ENCODE measurements at places on chromosomes 12 and 14.

DNA sequence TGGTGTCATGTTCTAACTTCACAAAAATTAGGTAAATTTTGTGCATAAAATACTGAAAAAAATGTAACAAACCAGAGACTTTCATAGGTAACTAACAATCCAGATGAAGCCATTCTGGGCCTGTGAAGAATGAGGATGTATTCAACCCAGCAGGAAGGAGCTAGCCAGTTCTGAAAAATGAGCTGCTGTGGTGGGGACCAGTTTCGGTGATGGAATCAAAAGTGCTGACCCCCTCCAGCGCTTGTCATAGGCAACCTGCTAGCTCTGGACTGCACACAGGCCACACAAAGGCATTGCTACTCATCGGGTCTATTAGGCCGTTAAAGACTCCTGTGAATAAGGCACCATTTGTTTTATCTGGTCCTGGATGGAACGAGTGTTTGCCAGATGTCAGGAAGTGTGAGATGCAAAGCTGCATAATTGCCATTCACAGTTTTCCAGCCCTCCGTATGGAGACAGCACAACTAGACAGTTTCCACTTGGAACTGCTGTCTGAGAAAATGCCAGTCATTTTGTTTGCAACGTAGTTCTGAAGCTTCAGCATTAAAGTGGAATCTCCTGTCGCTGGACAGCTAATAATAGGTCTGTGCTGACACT is 3.3 kb upstream of the RIMBP2 start:
- DNase-seq = no peak

DNA sequence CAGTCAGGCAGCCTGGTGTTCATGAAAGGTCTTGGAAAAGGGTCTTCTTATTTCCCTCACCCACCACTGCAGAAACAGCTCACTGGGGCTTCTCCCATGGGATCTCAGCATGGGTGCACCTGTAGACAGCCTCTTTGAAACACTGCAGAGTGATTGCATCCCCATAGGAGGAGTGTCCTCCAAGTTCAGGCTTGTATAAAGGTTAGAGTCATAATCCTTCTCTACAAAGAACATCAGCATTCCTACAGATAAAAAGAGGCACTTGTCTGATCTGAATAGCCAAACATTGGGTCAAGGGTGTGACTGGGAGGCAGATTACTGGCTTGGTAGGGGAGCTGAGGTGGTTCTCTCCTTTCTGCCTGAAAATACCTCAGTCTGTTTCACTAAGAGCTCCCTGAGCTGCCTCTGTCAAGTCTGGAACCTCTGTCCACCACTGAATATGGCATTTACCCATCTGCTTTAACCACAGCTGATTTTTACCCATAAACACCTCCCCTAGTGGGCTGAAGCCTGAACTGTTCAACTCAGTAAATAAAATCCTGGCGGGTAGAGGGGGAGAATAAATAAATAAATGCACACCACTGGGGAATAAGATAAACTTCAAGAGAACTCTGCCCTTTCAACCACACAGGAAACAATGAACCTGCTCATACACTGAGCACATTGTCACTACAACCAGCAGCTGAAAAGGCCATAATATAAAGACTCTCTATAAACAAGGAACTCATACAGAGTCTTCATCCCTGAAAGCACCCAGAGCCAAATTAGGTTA is 120.7 kb upstream of the SCAF11 start:
- DNase-seq = no peak

GRCh38 chr12:91785655-91786498 is 359.8 kb downstream of the BTG1 start:
- no peak for DNase-seq

GRCh38 chr14:103074729-103075367 is 9.2 kb upstream of the LBHD2 start:
- DNase-seq = peak; percentile 81

- no peak for DNase-seq
Observed at GRCh38 chr12:26068503-26068902, 56.3 kb downstream of the BHLHE41 start.

- peak; percentile 21 for DNase-seq
Observed at GRCh38 chr12:98893675-98894411, 248.8 kb downstream of the APAF1 start.

DNA sequence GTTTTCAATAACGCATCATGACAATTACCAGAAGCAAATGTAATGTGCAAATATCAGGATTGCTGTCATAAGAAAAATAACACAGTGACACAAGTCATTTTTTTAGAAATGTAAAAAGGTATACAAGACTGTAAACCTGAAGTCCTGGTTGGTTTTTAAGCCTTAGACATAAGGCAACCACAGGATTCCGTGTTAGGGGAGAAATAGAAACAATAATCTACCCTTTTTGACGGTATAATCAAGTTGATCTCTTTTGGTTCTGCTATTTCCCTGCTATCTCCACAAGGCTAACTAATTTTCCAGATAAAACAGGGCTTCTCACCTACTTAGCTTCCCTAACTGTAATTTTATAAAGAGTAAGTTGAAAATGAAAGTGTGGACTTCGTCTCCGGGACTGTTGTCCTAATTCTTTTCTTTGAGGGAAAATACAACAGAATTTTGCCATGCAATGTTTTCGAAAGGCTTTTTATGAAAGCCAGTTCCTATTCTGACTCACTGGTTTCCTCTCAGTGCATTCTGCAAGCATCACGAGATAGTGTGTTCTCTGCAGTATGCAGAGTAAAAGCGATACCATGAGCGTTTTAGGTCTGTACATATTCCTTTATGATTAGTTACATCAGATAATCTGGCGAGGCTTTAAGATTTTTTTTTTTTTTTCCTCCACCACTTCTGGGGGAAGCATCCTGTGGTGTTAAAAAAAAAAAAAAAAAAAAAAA is 10.6 kb downstream of the MYO1H start:
- no peak for DNase-seq

DNA sequence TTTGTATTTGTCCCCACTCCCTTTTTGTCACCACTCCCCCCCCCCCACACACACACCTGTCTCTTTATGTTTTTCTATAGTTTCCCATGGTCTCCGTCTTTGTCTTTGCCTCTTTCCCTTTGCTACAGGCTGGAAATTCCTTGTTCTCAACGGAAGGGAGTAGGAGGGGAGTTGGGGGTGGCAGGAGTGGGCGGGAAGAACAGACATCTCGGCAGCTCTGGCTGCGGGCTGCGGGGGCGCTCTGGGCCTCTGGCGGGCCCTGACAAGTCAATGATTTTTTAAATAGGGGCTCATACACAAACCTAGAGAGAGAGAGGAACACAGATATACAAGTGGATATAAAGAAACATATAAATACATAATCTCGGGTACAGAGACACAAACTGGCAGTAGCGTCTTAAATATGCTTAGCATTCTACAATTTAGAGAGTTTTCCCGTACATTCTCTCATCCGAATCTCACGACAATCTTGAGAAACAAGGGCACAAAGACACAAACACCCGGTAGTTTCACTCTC is 2.4 kb upstream of the NAB2 start:
- peak; percentile 97 for DNase-seq

GRCh38 chr14:65045006-65045405 is 57.3 kb downstream of the MAX start:
- no peak for DNase-seq

- DNase-seq = no peak
Observed at GRCh38 chr12:41950455-41950854, 194.2 kb downstream of the GXYLT1 start.

DNA sequence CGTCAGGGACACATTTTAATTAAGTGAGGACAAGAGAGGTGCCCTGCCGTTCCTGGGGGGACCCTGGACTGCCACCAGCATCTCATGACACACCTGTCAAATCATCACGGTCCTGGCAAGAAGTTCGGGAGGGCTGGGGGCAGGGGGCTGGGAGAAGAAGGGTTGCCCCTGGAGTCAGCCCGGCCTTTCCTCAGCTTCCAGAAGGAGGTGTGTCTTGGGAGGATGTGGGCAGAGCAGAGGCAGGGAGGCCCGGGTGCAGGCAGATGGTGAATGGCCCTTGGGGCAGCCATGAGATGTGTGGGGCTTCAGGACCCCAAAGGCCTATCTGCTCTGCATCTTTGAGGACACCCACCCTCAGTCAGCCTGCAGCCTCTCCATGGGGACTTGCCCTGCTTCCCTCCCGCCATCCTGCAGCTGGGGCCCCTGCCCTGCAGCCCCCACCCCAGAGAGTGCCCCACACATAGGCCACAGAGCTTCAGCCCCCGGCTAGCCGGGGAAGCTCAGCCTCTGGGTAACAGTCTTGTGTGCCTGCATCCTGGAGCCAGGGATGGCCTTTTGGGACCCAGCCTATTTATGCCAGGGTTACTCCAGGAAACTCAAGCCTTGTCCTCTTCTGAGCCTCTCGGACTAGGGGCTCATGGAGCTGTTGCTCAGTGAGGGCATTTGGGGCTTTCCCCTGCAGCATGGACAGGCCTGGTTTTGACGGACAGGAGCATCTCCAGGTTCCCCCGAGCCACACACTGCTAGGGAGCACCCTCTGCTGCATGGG is 178.5 kb downstream of the KIF26A start:
- DNase-seq = no peak

- no peak for DNase-seq
Observed at GRCh38 chr12:23708185-23708837, 241.2 kb downstream of the SOX5 start.

GRCh38 chr12:570435-570920 is 92.8 kb downstream of the NINJ2 start:
- peak; percentile 66 for DNase-seq

GRCh38 chr14:20662968-20663732 is 21.2 kb upstream of the RNASE4 start:
- peak; percentile 79 for DNase-seq

DNA sequence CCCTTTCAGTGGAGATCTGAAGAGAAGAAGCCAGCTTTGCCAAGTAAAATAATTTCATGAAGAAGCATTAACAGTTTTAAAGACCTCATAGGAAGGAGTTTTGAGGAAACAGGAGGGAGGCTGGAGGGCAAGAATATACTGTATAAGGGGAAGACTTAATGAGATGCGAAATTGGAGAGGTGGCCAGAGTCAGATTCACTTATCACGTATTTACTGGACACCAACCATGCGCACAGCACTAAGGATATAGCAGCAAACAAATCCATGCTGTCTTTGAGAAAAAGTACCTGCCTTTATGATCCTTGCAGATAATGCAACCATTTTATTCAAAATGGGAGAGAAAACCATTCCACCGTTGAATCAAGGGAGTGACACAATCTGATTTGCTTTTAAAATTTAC is 100.3 kb downstream of the ERC1 start:
- DNase-seq = no peak

DNA sequence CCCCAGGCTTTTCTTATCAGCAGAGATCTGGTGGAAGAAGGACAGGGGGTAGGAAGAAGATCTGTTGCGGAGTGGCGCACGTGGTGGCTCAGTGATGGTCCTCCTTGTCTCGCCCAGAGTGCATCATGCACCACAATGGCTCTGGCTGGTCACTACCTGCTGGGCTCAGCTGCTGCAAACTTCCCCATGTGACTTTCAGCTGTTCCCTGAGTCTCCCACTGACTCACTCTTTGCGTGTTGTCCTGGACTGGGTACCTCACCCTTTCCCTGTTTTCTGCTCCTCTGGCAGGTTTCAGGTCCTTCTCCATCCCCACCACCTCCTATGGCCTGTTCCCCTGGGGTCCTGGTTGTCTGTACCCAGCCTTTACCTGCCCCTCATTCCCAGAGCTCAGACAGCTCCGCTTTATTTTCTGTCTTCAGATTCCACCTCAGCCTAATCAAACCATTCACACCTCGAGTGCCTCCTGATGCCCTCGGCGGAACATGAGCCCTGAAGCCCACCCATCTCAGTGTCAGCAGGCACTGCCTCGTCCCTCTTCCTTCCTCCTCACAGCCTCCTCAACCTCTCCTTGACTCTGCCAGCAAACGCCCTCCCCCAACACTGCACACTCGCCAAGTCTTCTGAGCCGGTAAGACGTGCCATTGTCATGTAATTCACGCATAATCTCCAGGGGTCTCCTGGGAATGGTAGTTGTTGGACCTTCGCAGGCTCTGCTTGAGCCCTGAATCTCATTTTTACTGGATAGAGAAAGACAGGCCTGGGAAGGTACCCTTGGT is 1.8 kb downstream of the C1R start:
- no peak for DNase-seq

DNA sequence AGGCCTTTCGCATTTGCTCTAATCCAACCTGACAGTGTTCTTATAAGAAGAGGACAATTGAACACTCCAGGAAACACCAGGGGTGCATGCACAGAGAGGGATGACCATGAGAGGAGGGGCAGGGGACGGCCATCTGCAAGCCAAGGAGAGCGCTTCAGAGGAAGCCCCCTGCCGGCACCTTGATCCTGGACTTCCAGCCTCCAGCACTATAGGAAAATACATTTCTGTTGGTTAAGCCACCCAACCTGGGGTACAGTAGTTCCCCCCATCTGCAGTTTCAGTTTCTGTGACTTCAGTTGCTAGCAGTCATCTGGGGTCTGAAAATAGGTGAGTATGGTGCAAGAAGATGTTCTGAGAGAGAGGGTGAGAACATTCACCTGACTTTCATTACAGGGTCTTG is 64.7 kb downstream of the CLMN start:
- DNase-seq = no peak

DNA sequence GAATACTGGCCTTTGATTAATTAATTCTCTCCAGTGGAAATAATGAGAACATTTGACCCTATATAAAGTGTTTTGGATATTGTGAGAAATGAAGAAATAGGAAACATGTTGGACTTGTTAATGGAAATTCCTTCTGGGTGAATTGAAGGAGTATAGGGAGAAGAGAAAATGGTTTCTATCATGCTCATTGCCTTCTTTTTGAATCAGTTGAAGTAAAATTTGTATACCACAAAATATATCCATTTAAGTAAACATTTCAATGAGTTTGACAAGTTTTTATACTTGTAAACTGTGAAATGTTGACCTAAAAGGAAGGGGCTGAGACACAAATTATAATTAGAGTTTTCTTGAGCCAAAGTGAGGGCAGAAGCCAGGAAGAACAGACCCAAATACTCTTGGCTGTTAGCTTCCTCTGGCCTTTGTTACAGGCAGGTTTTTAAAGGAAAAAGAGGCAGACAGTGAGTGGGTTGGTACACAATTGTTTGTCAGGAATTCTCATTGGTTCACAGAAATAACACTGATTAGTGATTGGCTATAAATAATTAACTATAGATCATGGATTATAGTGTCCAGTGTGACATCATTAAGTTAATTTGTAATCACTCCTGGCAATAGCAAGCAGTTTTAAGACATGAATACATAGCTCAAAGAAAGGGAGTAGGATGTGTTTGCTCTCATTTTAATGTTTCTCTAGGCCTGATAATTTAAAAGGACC is 826 bp downstream of the ZNF705A start:
- peak; percentile 50 for DNase-seq

GRCh38 chr12:47813511-47814196 is 6.0 kb downstream of the HDAC7 start:
- peak; percentile 65 for DNase-seq

DNA sequence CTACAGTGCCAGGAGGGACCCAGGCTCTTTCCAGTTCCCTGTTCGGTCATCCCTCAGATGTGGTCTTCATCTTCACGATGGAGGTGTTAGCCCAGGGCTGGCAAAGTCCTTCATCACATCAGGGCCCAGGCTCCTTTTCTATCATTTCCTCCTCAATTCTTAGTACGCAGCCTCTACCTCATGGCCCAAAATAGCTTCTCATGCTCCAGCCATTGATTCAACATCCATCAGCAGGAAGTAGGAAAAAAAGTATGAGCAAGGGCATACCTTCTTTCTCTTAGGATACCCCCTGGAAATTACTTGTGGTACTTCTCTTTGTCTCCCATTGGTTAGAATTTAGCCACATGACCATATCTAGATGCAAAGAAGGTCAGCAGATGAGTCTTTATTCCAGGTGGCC is 12.2 kb upstream of the ZDHHC22 start:
- no peak for DNase-seq

GRCh38 chr12:119593578-119594398 is at the start of gene TMEM233:
TMEM233 (plus strand) TSS chr12:119593774; CDS start chr12:119593849, 75 bp downstream.
- DNase-seq = peak; percentile 68
